ENCODE measurements at places on chromosomes 7 and 10.
A peak's percentile ranks its signal among the peaks of the same experiment; 100 is the strongest.

GRCh38 chr7:100166970-100167911, 1.2 kb downstream of the GAL3ST4 start:
- DNase-seq: no peak

DNA sequence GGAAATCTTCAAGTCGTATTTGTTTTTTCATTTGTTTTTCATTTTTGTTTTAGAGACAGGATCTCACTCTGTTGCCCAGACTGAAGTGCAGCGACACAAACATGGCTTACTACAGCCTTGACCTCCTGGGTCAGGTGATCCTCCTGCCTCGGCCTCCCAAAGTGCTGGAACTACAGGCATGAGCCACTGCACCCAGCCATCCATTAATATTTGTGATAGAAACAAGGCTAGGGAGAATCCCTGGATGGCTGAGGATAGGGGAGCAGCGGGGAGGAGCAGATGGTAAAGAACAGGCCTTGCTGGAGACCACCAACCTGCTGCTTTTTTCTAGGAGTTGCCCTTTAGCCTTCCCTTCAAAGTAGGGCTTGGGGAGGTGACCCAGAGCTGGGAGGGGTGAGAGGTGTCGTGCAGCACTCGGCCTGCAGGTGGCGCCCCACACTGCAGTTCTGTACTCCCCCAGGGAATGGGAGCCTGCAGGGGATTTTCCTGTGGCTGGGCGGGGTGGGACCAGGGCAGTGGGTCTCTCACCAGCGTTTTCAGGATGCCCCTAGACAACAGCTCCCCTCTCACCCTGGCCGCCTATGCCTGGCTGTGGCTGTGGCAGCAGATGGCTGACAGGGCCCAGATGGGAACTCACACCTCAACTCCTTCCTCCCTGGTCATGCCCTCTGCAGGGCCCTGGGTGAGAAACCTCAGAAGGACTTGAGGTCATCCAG, 12.6 kb upstream of the CDH23 start:
- peak; percentile 69 for DNase-seq

DNA sequence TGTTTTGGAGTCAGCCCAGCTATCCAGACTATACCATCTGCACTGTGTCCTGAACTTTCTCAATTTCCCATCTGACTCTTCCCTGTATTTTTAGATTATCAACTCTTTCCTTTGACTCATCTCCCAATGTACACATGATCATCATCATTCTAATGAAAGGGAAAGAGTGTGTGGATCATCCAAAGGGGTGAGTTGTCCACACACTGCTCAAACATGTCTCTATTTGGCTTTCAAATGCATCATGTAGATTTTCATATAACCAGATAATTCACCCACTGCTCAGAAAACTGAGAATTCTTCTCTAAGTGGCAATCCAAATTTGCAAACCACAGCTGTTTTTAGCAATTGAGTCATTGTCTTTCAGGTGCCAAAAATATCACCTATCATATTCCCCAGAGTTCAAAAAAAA, 190.2 kb upstream of the HPS1 start:
- DNase-seq: no peak

DNA sequence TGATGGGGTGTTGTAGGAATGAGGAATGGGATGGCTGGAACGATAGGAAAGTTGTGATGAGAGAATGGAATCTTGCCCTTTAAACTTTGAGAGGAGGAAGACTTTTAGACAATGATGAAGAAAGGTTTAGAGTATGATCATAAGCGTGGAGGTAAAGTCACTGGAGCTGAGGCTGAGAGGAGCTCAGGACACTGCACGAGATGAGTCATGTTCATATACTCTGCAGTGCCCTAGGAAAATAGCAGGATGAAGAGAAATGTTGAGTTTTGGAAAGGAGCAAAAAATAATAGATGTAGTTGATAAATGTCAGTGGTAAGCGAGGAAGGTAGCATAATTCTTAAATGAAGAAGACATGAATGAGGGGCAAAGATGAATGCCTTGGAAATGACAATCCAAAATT, 28.3 kb upstream of the CUL1 start:
- DNase-seq: no peak

- no peak for DNase-seq
Observed at GRCh38 chr7:111499027-111499426, 63.3 kb downstream of the IMMP2L start.

GRCh38 chr7:66698652-66699205, 41.8 kb upstream of the RABGEF1 start:
- no peak for DNase-seq

DNA sequence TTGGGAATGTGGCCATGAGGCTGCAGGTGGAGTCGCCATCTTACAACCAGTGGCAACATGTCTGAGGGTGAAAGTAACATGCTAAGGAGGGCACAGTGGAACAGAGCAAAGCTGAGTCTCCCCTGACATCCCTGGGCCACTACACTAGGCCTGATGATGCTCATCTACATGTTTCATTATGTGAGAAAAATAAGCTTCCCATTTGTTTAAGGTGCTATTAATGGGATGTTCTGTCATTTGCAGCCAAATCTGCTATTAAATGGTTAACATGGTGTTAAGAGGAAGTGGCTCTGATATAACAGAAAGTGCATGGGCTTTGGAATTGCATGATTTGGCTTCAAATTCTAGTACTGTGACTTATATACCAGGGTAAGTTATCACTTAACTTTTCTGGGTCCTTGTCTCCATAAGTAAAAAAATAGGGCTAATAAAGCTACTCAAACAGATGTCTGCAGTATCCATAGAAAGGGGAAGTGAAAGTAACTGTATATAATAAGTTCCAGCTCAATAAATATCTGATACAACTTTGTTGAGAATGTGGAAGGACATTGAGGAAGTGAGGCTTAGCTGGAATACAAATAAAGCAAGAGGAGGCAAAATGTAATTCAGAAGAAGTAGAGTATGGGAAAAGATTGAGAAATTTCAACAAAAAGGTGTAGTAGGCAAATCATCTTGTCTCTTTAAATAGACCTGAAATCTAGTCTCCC, 158.9 kb downstream of the RTKN2 start:
- DNase-seq: no peak

- no peak for DNase-seq
Observed at GRCh38 chr7:131071786-131072504, 255.7 kb upstream of the MKLN1 start.

DNA sequence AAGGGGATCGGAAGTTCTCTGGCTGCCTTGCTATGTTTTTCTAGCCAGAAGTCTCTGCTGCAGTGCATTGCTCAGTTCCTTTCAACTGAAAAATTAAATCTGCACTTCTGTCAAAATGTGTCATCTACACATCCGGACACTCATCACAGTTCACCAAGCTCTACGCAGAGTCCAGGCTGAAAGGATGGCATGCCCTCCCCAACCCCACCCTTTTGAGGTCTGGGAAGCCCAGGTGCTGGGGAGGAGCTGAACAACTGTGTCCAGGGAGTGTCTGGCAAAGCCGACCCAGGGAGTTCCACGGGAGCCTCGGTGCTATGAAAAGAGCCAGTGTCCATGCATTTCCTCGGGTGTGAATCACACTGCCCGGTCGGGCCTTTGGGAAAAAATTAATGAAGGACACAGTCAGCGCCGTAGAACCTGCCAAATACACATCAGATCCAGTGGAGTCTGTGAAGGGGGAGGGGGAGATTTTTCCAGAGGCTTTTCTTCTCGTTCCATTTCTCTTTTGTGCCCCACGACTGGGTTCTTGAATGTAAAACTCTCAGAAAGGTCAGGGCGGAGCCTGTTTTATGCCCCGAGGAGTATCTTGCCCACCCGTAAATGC, 757 bp upstream of the PALS2 start:
- peak; percentile 38 for DNase-seq

DNA sequence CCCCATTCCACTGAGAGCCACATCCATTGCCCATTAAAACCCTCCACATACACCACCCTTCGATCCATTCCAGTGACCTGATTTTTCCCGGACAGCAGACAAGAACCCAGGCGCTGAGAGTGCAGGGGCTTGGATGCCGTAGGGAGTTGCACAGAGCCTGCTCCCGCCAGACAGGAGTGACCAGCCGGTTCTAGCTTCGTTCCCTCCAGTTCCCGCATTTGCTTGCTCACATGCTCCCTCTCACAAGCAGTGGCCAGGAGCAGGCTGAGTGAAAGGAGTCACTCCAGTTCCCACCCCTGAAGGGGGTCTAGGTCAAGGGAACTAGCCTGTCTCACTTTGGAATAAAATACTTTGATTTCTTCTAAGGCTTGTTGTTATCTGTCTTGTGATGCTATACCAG, 119.5 kb downstream of the SKIDA1 start:
- no peak for DNase-seq

DNA sequence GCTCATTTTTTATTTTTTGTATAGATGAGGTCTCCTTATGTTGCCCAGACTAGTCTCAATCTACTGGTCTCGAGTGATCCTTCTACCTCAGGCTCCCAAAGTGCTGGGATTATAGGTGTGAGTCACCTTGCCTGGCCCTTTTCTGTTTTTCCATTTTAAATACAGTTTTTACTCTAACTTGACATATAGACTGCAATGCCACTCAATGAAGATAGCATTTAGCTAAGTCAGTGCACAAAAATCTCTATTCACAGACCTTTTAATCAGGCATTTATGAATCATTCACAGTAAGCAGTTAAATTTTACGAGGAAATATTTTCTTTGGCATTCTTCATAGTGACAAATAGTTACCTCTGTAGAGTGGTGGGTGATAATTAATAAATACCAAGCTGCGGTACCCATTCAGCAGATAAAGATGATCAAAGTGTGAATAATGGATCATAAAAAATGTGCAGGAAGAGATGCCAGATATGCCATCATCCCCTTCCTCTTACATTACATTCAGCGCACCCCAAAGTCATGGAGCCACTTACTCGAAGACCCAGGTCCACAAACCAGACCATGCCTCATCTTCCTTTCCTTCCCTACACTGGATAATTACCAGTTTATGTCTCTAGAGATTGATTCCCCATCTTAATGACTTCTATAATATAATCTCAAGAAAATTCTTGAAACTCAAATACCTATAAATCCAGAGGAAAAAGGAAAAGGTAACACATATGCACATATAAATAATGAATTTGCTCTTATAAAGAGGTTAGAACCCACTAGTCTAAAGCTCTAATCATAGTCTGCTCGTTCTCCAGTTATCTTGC, 56.0 kb downstream of the UBE2H start:
- DNase-seq: no peak

GRCh38 chr10:839550-840205, 91.8 kb downstream of the LARP4B start:
- DNase-seq: no peak

- DNase-seq: peak; percentile 24
Observed at GRCh38 chr7:83410989-83411591, 237.8 kb downstream of the SEMA3E start.

- no peak for DNase-seq
Observed at GRCh38 chr10:79417266-79417665, 28.2 kb downstream of the ZCCHC24 start.

DNA sequence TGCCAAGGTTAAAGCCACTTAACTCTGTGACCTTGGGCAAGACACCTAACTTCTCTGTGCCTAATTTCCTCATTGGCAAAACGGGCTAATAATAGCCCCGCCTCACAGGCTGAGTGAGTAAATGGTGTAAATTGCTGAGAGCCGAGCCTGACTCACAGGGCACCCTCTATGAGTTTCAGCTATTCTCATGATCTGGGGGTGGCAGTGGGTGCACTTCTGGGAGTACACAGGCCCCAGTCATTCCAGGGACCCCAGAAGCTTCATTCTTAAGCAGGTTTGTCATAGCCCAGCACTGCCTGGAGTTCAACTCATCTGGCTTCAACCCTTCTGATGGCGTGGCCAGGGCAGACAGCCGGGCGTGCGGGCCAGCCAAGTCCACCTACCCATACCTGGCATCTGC, 137.2 kb downstream of the GRID1 start:
- no peak for DNase-seq

- peak; percentile 67 for DNase-seq
Observed at GRCh38 chr7:2248984-2249694, 7.1 kb downstream of the NUDT1 start.

DNA sequence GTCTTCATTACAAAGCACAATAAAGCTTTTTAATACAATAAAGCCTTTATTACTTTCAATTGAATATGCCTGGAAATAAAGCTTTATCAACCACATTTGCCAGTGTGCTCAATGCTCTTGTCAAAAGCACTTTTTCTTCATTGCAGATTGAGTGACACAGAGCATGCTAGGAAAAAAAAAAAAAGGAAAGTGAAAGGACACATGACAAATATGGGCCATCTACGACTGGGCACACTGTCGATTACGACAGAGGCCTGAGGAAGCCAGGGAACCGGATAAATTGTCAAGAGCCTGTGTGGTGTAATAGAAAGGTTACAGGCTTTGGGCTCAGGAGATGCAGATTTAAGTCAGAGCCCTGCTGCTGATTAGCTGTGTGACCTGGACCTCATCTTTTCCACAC, 84.8 kb upstream of the LRGUK start:
- DNase-seq: no peak

- DNase-seq: no peak
Observed at GRCh38 chr10:46530249-46531186, 25.9 kb downstream of the GPRIN2 start.

- no peak for DNase-seq
Observed at GRCh38 chr10:126628746-126629145, 41.7 kb downstream of the C10orf90 start.

DNA sequence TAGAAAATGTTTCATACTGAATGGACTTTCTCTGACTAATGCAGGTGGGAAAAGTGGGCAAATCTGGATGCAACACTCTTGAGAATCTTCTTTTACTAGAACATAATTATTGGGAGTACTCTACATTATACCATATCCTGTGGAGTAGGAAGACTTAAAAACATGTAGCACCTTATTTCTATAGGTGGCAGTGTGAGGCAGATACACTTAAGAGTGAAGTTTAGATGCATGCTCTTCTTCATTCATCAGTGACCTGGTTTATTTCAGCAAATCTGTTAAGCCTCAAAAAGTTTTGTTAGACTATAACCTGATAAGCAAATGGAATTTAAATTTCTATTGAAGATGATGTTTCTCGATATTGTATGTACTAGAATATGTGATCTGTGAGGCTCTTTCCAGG, 1087.1 kb upstream of the LRRN3 start:
- no peak for DNase-seq

DNA sequence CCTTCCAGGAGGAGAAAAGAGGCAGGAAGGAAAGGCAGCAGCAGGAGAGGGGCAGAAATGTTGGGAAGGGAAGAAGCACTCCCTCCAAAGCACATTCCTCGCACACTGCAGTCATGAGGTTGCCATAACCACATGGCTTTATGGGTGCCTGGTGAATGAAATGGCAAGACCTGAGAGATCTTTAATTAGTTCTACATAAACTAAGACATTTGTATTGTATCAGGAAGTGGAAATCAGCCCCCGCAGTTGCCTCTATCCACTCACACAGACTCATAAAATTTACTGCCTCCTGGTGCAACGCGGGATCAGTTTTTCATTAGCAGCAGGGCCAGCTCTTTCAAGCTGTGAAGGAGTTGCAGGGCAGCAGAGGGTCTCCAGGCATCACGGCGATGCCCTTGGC, 106.4 kb downstream of the COL13A1 start:
- DNase-seq: no peak

- no peak for DNase-seq
Observed at GRCh38 chr10:24969841-24970281, 17.5 kb upstream of the PRTFDC1 start.

GRCh38 chr10:104777086-104777799, 136.2 kb downstream of the SORCS3 start:
- no peak for DNase-seq

- no peak for DNase-seq
Observed at GRCh38 chr10:78508955-78509748, 475.5 kb downstream of the RPS24 start.

- no peak for DNase-seq
Observed at GRCh38 chr10:133280391-133281059, 3.9 kb upstream of the ADAM8 start.
